ENCODE measurements at places on chromosomes 16 and 17.

DNA sequence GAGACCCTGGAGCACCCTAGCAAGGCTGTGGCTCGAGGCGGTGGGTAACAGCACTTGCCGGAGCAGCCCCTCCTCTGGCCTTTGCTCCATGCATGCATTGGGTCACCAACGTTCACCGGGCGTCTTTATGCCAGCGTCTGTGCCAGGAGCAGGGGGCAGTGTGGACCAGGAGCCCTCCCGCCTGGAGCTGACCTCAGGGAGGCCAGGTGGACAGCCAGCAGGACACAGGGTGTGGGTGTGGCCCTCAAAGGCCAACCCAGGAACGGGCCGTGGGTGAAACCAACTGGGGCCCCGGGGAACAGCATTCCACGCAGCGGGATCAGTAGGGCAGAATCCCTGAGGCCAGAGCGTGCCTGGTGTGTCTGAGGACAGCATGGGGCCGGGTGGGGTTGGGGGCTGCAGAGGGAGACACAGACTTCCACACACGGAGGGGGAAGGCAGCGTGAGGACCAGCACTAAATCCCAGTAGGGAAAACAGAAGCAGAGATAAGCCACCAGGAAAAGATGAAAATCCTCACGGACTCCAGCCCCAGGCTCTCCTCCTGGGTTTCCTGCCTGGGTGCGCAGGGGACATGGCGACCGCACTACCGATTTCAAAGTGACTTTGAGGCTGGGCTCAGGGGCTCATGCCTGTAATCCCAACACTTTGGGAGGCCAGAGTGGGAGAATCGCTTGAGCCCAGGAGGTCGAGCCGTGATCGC lies 2.9 kb upstream of the CD7 start:
- no peak for DNase-seq

GRCh38 chr17:57154921-57155320 lies 69.9 kb downstream of the AKAP1 start:
- no peak for DNase-seq

GRCh38 chr16:15539197-15539596 lies 103.8 kb downstream of the MARF1 start:
- DNase-seq = no peak

DNA sequence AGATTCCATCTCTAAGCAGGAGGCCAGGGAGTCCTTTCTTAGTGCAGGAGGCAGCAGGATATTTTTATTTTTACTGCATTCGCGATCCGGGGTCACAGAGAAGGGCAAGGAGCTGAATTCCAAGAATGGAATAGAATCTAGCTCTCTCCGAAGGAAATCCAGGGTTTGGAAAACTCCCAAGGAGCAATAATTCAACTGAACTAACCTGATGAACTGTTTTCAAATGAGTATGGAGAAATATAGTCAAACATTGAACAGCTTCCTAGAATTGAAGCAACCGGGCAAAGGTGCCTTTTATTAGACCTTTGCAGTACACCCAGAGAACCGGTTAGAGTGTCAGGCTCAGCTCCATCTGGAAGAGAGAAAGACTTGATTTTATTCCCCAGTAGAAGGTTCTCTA lies 120.7 kb upstream of the MAF start:
- no peak for DNase-seq

Measured in T-helper 9 cell (primary cell).